NCI-H524 (cell line): ENCODE measurements at places on chromosomes 6 and 20.
A peak's percentile ranks its signal among the peaks of the same experiment; 100 is the strongest.

GRCh38 chr20:57008217-57008616 lies 258.2 kb downstream of the BMP7 start:
- no peak for DNase-seq

GRCh38 chr20:48158014-48158413 lies 372.7 kb upstream of the SULF2 start:
- no peak for DNase-seq

DNA sequence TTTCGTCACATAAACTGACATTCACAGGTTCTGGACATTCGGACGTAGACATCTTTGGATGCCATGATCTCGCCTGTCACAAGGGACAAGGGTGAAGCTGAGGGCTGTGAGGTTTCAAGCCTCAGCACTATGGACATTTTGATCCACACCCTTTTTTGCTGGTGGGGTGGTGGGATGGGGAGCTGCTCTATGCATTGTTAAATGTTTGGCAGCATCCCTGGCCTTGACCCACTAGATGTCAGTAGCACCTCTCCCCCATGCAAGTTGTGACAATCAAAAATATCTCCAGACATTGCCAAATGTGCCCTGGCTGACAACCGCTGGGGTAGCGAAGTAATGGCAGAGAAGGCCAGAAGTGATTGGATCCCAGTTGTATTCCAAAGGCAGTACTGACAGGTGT lies 229.4 kb downstream of the TSHZ2 start:
- no peak for DNase-seq

DNA sequence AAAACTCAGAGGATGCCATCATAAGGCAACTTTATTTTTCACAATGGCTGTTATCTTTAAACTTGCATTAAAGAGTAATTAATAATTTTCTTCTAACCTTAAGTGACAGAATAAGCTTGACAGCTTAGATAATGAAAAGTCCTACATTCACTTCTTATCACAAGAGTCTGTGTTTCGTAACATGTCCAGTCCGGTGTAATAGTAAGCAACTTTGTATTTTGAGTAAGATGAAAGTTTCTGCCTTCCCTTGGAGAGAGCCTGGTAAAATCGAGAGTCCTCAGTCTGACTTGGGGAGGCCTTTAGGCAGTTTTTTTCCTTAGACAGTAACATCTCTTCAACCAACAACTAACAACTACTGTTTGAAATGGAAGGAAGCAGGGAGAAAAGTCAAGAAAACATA lies 195.6 kb downstream of the GRM1 start:
- DNase-seq = no peak

DNA sequence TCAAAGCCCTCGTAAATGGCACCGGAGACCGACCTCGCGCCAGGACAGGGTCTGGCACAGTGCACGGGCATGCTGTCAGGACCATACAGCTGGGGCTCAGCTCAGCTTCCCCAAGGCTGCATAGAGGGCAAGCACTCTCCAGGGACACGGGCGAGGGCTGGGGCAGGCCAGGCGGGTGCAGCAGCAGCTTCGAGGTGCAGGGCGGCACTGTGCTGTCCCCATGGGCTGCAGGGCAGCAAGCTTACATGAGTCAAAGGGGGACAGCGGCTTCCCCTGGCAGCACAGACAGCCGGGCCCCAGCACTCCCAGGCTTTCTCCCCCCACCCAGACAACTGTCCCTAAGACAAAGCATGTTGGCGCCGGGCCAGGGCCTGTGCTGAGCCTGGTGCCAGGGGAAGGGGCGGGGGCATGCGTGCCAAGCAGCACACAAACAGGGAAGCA lies 25.7 kb downstream of the PSMG4 start:
- peak; percentile 19 for DNase-seq

DNA sequence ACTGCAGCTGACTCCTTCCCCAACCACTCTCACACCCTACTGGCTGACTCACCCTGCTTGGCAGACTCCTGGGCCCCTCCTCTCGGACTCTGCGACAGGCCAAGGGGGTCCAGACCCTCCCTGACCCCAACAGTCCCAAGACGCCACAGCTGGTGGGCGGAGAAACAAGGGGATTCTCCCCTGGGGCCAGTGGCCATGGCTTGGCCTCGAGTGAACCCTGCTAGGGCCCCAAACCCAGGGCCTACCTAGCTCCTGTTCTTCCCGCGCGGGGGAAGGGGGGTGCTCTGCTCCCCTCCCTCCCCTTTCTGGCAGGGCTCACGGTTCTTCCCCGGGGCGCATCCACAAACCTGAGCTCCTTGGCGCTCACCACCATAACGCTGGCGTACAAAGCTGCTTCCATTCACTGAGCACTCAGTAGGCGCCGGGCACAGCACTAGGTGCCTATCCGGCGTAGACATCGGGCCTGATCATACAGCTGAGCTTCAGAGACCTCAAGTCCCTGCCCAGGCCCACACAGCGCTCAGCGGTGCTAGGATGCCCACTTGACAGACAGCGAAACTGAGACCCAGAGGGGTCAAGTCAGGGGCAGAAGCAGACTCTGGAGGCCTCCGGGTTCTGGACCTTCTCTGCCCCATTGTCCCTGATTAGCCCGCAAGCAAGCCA lies 597 bp downstream of the ADA start:
- no peak for DNase-seq

DNA sequence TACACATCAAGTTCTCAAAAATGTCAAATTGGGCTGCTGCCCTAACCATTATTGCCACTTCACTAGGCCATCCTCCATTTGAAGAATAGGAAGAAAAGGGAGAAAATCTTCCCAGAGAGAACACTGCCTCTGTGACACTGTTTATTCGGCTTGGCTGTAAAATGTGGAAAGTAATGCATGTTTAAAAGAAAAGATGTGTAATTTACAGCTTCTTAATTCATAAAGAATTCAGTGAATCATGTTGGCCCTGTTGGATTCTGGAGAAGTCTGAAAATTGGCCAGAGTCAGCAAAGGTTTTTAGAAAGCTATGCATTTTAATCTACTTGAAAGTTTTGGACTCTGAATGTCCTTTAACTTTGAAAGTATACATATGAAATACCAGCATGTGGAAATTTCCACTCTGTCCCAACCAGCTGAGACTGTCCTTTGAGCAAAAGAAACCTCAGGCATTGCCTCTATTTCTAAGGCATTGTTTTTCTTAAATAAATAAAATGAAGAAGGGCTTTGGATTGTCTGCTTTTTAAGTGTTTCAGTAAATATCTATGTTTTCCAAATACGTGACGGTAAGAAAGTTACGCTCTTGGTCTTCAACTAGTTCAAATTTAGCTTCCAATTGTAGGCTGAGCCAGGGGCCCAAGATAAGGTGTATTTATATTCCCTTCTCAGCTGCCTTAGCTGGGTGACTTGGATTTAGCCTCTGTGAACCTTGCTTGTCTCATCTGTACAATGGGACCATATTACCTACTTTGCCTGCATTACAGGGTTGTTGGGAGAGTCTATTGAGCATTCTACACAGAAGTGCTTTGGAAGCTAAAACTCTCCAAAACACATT lies 222.2 kb downstream of the UST start:
- DNase-seq = no peak

DNA sequence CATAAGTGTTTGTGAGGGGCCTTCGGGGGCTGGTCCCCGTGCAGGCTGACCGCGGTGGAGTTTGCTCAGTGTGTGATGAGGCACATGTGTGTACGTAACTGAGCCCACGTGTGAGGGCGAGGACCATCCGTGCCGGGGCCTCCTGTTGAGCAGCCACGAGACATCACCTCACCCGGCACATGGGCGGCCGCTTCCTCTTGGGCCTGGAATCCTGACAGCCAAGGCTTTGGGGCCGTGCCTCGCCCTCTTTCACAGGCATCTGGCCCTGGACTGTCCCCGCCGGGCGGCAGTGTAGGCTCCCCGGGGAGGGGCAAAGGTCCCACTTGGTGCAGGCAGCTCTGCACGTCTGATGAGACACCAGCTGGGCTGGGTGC lies 202.3 kb downstream of the DLL1 start:
- DNase-seq = no peak

- DNase-seq = no peak
Measured at GRCh38 chr6:144855375-144855774, 570.2 kb downstream of the UTRN start.
